ENCODE measurements at places on chromosomes 7 and 10.

GRCh38 chr7:27362026-27362425 lies 119.4 kb downstream of the EVX1 start:
- DNase-seq, result no peak

- no peak for DNase-seq
These were observed 897.8 kb downstream of the CNTNAP2 start for GRCh38 chr7:147014286-147014955.

- no peak for DNase-seq
These were observed 547.9 kb upstream of the FOXK1 start for GRCh38 chr7:4134204-4134603.

GRCh38 chr7:159056737-159057136 lies 87.9 kb downstream of the VIPR2 start:
- no peak for DNase-seq

DNA sequence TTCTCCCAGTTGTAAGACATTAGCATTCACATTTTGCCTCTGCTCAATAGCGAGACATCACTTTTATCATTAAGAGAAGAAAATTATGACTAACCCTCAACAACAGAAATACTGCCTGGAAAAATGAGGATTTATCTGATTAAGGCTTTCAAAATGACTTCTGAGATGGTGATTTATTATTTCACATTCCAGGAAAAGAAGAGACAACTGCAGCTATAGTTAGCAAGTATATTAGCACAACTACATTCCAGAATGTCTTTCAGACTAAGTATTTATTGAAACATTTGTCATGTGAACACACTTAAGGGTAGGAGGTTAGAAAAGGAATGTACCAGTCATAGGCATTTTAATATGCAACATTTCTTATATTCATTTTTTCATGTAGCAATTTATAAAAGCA lies 162.0 kb downstream of the IQUB start:
- no peak for DNase-seq

GRCh38 chr7:149773446-149774236 lies at the start of gene ZNF467:
TSS of gene ZNF467 (minus strand) at chr7:149773588. CDS start at chr7:149771032, 2,556 bp downstream.
- DNase-seq, result no peak

GRCh38 chr10:49655099-49655498 lies 24.4 kb upstream of the C10orf53 start:
- DNase-seq, result no peak

- DNase-seq, result no peak
These were observed 87.3 kb upstream of the STEAP1B start for GRCh38 chr7:22587322-22587721.

- no peak for DNase-seq
These were observed 36.0 kb downstream of the PALD1 start for GRCh38 chr10:70514591-70514990.

- no peak for DNase-seq
These were observed 273.5 kb downstream of the KLF6 start for GRCh38 chr10:3511483-3511882.

DNA sequence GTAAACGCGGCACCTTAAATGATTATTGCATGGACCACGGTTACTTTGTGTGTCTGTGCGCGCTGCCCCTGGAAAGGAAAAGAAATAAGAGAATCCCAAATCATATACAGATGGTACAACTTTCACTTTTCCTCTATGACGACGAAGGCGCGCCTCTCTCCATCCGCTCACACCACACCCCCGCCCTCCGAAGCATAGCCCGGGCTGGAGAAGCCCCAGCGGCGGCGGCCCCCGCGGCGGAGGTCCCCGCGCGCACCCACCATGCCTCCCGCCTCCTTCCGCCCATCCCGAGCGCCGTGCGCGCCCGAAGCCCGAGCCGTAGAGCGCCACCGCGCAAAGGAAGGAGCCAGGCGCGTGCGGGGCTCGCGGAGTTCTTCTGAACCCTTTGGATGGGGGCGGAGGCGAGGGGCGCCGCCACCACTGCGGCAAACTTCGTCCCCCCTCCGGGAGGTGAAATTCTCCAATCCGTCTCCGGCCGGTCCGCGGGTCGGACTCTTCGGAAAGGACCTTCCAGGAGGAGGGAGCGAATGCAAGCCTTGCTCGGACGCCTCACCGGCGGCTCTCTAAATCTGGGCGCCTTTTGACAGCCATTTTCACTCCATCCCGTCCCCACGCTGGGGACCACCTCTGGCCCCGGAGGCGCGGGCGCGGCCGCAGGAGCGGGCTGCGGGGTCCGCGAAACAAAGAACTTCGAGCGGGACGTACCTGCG lies 588 bp downstream of the GLI3 start:
- no peak for DNase-seq

DNA sequence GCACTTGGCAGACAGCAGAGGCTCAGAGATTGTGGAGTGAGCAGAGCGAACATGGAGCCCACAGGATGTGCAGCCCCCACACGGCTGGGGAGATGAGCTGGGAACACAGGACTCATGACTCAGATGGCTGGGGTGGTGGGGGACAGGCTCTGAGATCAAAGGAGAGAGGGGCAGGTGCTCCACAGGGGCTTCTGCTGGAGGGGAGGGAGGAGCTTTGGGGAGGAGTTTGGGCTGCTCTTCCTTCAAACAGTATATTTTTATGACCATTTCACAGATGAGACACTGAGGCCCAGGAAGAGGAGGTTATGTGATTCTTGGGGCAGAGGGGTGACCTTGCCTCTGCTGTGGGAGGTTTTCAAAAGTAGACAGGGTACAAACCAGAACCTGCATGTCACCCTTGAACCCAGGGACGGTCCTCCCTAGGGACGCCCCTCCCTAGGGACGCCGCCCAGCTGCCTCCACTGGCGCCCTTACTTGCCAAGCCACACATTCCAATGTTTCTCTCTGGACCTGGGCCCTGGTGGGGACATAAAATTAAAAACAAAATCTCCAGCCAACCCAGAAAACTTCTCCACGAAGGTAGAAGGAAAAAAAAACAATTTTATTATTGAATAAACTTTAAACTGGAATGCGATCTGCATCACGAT lies 981 bp upstream of the CRYGN start:
- DNase-seq, result no peak

GRCh38 chr10:106746868-106747267 lies 417.6 kb downstream of the SORCS1 start:
- DNase-seq, result no peak

- no peak for DNase-seq
These were observed 78.5 kb upstream of the CTTNBP2 start for GRCh38 chr7:117951691-117952280.

GRCh38 chr10:64385355-64385754 lies 864.2 kb downstream of the REEP3 start:
- DNase-seq, result peak; percentile 33

- no peak for DNase-seq
These were observed 77.3 kb upstream of the GTF2IRD1 start for GRCh38 chr7:74376256-74377036.

DNA sequence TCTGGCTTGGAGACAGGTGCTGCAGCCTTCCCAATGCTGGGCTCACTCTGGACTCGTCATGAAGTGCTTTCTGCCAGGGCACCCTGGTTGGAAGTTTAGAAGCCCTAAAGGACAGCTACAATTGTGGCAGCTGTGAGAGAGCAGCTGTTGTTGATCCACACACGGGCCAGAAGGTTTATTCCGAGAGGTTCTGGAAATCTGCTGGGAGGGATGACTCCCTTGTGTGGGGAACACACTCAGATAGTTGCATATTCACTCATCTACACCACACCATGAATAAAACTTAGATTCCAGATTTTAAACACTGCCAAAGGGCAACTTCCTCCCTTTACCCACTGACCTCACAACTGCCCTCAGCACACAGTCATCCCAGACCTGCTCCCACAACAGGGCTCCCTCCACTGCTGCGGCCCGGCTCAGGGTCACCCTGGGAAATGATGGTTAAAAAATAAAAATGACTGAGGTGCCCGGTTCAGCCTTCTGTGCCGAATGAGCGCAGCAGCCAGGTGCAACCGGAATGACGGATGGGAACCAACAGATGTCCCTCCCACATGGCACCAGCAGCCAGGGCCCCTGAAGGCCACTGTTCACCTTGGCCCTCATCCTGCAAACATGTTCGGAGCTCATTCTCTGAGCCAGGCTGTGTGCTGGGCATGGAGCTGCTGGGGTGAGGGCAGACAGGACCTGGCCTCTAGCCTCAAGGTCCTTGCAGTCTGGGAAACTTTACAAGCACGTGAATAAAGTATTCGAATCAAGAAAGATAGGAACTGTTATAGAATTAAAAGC lies 40.2 kb downstream of the ASB13 start:
- no peak for DNase-seq

- no peak for DNase-seq
These were observed 17.1 kb upstream of the CPA1 start for GRCh38 chr7:130363026-130363847.

DNA sequence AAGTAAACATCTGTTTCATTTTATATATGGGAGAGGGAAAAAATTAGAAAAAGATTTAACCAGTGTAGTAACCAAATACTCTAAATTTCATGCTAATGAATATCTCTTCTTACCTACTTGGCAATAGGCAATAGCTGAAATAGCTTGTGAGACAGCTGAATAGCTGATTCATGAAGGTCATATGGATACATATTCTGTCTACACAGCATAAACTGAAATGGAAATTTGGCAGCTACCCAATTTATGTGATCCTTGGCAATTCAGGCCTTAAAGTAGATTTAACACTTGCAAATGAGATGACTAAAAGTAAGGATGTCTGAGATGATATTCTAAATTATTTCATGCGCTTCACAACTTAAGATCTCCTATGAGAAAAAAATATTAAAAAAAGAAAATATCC lies 261.2 kb upstream of the SEMA3A start:
- DNase-seq, result no peak

- no peak for DNase-seq
These were observed 229.7 kb upstream of the PITRM1 start for GRCh38 chr10:3402187-3402751.

DNA sequence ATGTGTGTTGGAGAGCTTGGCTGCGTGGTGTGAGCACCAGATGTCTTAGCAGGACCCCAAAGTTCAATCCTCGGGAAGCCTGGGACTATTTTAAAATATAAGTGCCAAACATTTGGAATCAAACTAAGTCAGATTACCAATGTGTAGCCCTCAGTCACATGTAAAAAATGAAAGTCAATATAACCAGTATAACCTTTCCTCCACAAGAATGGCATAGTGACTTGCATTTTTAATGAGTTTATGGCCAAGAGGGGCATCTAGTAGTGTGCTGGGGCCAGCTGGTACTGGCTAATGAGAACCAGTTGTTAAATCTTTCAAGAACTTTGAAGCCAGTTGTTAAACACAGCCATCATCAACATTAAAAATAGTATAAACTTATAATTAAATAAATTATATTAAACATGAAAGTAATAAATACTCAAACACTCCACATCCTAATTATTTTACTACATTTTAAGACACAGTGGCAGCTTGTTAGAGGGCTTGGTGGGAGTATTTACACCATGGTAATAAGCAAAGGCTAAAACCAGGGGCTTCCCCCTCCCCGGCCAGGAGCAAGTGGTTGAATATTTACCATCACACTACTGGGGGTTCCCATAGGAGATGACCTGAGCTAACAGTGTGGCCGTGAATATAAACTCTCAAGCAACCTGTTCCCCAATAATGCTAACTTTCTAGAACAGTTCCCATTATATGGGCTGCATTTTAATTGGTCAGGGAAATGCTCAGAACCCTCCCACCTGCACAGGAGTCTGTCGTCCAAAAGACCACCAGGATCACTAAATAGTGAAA lies 7.9 kb upstream of the FAM170B start:
- no peak for DNase-seq

DNA sequence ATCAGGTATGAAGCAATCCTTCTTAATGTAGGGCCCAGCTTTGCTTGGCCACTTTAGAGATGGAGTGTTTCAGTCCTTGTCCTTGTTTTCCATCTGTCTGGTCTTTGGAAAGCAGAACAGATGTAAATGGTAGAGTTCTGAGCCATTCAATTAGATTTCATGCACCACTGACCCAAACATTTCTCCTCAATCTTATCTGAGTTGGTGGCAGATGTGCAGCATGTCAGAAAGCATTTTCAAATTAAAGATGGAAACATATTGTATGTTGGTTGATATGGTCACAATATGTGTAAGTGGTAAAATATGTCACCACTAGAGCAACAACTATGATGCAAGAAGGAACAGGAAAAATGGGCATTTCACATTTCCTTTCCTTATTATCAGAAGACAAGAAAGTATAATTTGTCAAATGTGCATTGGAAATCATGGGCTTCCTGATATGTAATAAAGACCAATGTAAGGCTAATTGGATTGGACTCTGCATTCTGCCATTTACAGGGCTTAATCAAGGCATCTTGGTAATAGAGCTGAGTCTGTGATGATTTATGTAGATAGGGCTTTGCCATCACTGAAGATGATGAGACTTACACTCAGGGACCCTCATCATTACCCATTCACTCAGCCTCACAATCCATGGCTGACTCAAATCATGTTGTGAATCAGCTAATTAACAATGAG lies 750.7 kb downstream of the NRG3 start:
- no peak for DNase-seq

DNA sequence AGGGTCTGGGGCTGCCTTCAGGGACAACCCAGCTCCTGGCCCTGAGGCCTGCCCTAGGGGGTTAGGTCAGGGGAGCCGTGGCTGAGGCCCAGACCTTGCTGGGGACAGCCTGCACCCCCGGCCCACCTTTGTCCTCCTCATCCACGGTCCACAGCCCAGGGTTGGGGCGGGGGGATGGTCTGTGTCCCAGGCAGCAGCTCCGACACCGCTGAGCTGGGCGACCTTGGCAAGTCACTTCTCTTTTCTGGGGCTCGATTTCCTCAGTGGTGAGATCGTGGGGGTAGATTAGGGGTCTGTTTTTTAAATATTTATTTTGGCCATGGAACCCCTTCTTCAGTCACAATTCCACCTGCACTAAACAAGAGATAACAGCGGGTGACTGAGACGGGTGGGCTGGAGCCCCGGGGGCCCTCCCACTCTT lies 30.9 kb downstream of the DNAJB12 start:
- DNase-seq, result no peak

DNA sequence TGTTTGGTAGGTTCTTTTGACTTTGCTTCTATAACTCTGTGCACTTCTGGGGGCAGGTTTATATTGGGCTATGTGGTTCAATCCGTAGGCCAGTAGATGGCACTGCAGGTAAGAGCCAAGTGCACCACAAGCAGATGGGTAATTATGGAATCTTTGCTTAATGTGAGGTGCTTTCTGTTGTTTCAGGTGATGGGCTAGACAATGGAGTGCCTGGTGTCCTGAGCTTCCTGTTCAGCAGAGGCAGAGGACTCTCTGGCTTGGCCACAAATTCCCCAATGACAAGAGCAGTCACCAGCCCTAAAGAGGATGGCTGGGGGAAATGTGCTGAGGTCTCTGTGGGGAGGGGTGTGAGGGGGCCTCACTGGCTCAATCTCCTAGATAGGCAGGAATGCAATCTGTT lies 455.0 kb downstream of the CCSER2 start:
- DNase-seq, result peak; percentile 50

- DNase-seq, result no peak
These were observed 417.1 kb downstream of the DNAJB6 start for GRCh38 chr7:157753713-157754415.

All from iPS DF 6.9 (cell line).